ENCODE measurements at places on chromosomes 13 and 19. TPM values are rescaled to one million over a fixed set of nuclear protein-coding genes. Genes with fewer than 3 reads are reported as not detected.

The FFAR1 gene
- not detected for total RNA-seq

The OSCAR gene
- 0.96 TPM for total RNA-seq

The ZNF253 gene
- 6.1 TPM for total RNA-seq

- no peak overlapping the region for H3K4me3 ChIP-seq
- no peaks in the 10 kb centered on the region for H3K27me3 ChIP-seq
- DNase-seq, result no peak
- no peaks in the 10 kb centered on the region for H3K4me1 ChIP-seq
- no peak overlapping the region for H3K27ac ChIP-seq
Observed at GRCh38 chr19:41233748-41234240, 14.8 kb downstream of the AXL start.

- no peak overlapping the region for H3K4me3 ChIP-seq
- H3K27ac ChIP-seq, result no peak overlapping the region
- H3K27me3 ChIP-seq, result no peaks in the 10 kb centered on the region
- H3K4me1 ChIP-seq, result no peaks in the 10 kb centered on the region
- peaks cover 6% of the 10 kb centered on the region for H3K36me3 ChIP-seq
- no peak for DNase-seq
Observed at GRCh38 chr19:42228641-42229040, 8.5 kb downstream of the ZNF526 start.

- no peak for DNase-seq
- no peak overlapping the region for H3K4me3 ChIP-seq
- no peaks in the 10 kb centered on the region for H3K4me1 ChIP-seq
- no peaks in the 10 kb centered on the region for H3K36me3 ChIP-seq
- H3K27me3 ChIP-seq, result no peaks in the 10 kb centered on the region
Observed at GRCh38 chr13:103514188-103514587, 448.0 kb upstream of the SLC10A2 start.

The FARP1 gene
- 10.0 TPM for total RNA-seq

DNA sequence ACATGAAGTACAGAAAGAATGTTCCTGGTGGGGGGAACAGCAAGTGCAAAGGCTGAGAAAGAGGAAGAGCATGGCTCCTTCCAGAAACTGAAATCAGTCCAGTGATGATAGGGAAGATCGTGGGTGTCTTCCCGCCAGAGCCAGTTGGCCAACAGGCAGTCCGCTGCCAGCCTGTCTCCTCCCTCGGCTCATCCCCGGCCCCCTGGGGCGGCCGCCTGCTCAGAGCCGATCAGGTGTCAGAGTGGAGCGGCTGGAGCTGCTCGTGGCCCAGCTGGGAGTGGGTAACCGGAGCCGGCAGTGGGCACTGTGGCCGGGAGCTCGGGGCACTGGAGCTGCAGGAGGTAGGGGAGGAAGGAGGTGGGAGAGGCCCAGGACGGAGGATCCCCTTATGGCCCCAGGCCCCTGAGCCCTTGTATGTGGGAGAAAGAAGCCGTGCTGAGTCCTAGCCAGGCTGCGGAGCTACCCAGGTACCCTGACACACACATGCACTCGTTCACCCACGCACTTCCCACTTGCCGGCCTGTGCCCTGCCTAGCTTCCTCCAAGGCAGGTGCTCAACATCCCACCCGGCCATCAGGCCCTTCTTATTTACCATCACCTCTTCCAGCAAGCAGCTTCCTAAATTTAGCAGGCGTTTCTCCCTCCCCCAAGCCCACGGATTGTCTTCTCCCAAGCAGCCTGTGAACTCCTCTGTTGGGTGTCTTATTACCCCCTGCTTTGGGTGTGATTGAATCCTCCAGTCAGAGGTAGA, 1.7 kb downstream of the ANKRD24 start:
- peaks cover 27% of the 10 kb centered on the region for H3K4me1 ChIP-seq
- peak; percentile 56 for DNase-seq
- peak overlapping the region; percentile 87 for H3K27ac ChIP-seq
- peaks cover 11% of the 10 kb centered on the region for H3K36me3 ChIP-seq

The LYPD4 gene
- total RNA-seq, result not detected

DNA sequence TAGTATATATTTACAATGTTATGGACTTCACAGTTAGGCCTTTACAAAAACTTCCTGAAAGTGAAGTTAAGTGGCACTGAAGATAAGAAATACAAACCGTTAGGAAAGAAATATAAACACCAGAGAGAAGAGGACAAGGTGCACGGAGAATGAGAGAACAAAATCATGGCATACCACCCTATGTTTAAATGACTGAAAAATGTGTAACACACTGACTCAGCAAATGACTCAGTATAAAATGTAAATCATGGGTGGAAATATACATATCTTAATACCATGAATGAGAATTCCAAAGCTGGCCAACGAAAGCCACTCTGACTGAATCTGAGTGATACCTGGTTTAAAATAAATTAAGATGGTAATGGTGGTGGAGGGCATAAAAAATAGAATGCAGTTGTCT, 260.8 kb downstream of the DNAJC15 start:
- H3K36me3 ChIP-seq, result no peaks in the 10 kb centered on the region
- no peak for DNase-seq
- H3K27ac ChIP-seq, result no peak overlapping the region
- H3K4me3 ChIP-seq, result no peak overlapping the region

DNA sequence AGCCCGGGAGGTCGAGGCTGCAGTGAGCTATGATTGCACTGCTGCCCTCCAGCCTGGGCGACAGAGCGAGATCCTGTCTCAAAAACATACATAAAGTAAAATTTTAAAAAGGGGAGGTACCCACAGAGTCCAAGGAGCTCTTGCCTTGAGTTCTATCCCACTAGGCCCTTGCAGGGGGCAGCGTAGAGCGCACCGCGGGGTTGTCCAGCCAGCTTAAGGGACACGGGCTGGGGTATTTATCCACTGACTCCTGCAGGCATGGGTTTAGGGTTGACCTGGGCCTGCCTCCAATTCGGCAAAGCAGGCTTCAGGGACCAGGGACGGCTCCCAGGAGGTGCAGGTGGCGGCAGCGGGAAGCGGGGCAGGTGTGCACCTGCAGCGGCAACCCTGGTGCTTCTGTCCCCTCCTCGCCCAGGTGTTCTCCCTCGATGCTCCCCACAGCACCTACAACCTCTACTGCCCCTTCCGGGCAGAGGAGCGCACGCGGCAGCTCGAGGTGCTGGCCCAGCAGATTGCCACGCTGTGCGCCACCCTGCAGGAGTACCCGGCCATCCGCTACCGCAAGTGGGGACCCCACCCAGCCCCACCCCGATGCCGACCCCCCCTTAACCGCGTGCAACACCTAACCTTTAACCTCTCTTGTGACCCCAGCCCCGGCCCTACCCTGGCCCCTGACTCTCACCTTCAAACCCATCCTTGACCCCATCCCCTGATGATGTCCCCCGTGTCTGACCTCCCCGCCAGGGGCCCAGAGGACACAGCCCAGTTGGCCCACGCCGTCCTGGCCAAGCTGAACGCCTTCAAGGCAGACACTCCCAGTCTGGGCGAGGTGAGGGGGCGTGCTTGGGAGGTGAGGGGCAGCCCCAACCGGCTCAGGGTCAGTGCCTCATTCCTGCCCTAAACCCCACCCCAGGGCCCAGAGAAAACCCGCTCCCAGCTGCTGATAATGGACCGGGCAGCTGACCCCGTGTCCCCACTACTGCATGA, 4.7 kb downstream of the STXBP2 start:
- H3K27me3 ChIP-seq, result no peaks in the 10 kb centered on the region
- no peak for DNase-seq
- no peaks in the 10 kb centered on the region for H3K4me1 ChIP-seq
- no peak overlapping the region for H3K27ac ChIP-seq

The SLC1A6 gene
- not detected for total RNA-seq

The ZNF749 gene
- total RNA-seq, result 5.1 TPM

- H3K4me1 ChIP-seq, result peaks cover 3% of the 10 kb centered on the region
- DNase-seq, result no peak
- no peaks in the 10 kb centered on the region for H3K36me3 ChIP-seq
- no peaks in the 10 kb centered on the region for H3K27me3 ChIP-seq
Observed at GRCh38 chr19:42571116-42571515, 23.6 kb downstream of the CEACAM8 start.

GRCh38 chr19:5093297-5093928, 124.5 kb downstream of the KDM4B start:
- DNase-seq, result no peak
- H3K27ac ChIP-seq, result peak overlapping the region; percentile 46
- H3K4me3 ChIP-seq, result no peak overlapping the region
- no peaks in the 10 kb centered on the region for H3K36me3 ChIP-seq
- H3K4me1 ChIP-seq, result peaks cover 34% of the 10 kb centered on the region
